SK-N-SH treated with all-trans-retinoic acid at 6 μM for 48 hours (cell line): ENCODE measurements at places on chromosomes 5 and 9.

DNA sequence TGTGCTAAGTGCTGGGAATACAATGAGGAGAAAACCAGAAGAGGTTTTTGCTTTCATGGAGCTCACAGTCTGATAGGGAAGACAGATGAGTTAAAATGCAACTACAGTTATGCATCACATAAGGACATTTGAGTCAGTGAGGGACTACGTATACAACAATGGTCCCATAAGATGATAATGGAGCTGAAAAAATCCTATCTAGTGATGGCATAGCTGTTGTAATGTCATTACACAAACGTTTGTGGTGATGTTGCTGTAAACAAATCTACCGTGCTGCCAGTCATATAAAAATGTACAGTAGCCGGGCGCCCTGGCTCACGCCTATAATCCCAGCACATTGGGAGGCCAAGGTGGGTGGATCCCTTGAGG lies 110.1 kb upstream of the RAD23B start:
- no peak for ATAC-seq

DNA sequence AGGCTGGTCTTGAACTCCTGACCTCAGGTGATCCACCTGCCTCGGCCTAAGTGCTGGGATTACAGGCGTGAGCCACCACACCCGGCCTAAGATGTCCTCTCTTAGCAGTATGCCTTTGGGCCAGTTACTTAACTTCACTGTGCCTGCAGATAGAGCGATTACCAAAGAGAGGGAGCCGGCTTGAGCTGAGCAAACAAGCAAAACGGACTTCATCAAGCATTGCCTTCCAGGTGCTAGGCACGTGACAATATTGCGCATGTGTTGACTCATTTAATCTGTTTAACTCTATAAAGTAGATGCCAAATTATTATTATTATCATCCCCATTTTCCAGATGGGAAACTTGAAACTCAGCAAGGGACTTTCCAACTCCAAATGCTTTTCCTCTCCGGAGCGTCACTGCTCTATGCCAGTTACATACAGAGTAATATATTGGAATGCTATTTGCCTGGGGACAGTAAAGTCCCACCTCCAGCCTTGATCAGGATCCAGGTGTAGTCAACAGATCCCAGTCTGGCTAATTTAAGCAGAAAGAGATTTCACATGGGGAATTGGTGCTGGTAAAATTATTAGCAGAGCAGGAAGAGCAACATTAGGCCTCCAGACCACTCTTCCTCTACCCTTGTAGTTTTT lies 5.6 kb upstream of the C9orf152 start:
- no peak for ATAC-seq

- ATAC-seq = peak; percentile 61
These were observed 41.3 kb downstream of the ZNF366 start for GRCh38 chr5:72465601-72466563.

DNA sequence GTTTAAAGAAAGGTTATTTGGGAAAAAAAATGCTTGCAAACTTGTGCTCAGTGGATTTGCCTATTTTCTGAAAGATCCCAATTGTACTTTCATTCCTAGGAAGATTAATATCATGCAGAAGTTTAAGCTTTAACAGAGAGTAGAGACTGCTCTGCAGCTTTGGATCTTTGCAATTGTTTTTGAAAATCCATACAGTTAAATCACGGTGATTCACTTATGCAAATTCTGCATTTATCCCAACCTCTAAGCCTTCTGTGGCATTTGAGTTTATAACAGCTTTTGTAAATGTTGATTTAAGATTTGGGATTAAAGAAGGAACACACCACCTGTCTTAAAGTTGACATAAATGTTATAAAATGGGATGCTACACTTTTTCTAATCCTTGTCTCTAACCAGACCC lies 134.4 kb downstream of the EBF1 start:
- no peak for ATAC-seq

DNA sequence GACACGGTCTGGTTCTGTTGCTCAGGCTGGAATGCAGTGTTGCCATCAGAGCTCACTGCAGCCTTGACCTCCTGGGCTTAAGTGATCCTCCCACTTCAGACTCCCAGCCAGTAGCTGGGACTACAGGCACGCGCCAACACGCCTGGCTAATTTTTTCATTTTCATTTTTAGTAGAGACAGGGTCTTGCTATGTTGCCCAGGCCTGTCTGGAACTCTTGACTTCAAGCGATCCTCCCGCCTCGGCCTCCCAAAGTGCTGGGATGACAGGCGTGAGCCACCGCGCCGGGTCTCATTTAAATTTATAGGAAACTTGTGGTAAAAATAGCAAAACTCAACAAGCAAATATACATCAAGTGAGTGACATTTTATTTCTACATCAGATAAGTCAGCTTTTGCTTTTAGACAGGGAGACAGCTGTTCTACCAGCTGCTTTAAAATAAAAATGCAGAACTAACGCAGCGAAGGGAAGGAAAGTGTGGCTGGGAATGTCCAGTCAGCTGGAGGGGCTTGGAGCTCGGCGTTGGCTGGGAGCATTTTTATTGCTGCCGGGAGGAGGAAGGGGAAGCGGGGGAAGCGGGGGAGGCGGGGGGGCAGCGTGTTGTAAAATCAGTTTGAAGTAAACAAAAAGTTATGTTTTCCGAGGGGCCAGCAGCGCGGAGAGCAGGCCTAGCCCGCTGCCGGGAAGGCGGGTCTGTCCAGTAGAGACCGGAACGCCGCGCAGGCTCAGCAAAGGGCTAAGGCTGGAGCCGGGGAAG lies 707 bp upstream of the ZFYVE16 start:
- ATAC-seq = peak; percentile 82

DNA sequence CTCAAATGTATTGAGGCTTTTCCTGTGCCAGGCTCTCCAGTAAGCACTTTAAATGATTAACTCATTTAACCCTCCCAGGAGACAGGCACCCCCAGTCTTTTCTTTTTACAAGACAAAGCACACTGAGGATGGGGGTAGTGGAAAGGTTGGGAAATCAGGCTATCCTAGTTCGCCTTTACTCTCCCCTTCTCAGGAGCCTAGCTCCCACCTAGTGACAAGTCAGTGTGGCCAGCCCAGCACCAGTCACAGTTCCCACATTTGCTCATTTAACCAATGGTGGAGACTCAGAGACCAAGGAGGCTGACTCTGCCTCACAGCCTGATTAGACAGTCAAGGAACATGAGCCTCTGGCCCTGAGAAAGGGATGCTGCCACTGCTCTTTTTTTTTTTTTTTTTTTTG lies 3.5 kb downstream of the ALDH7A1 start:
- ATAC-seq = no peak

GRCh38 chr5:137040641-137041340 lies 458.3 kb downstream of the SPOCK1 start:
- no peak for ATAC-seq

DNA sequence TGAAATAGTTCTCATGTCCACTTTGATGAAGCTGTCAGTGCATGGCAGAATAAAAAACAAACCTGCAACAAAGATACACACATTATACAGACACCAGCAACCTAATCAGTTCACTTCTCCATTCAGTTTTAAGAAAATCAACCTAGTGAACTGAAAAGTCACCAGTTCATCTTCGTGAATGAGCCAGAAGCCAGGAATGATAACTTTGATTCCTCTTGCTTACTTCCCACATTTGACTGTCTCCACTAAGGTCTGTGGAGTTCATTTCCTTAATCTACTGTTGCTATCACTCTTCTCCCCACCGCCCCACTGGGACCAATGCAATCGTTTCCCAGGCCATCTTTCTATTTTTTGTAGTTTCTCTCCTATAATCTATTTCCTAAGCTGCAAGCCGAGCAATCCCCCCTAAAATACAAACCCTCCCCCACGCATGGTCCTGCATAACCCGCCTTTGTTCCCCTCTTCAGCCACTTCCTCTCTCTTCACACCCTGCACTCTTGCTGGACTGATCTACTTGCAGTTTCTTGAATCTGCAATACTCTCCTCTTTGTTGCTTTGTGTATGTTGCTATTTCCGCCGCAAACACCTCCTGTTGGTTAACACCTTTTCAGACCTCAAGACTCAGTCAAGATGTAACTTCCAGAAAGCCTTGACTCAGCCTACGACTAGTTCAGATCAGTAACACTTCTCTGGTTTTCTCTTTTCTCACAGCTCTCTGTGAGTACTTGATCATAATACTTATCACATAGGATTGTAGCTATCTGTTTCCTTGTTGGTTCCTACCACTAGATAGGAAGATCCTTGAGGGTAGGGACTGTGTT lies 16.6 kb downstream of the STOM start:
- ATAC-seq = no peak

- peak; percentile 12 for ATAC-seq
These were observed 3.7 kb downstream of the PITX1 start for GRCh38 chr5:135030123-135030955.

DNA sequence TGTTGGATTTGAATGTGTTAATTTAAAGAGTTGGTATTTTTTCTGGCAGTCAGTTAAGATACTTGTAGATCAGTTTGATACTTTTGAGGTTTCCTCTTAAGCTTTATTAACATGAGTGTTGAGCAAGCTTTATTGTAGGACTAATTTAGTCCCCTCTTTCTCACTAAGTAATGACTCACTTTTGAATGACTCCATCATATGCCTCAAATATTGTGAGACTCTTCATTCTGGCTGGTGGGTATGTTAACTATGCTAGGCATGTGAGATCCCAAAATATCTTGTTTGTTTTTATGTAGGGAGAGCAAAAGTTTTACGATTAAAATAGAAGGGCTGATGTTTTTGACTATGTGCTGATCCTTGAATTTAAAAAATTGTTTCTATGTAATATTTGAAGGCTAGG lies 355.7 kb downstream of the IZUMO3 start:
- no peak for ATAC-seq

GRCh38 chr9:115524453-115525059 lies 406.6 kb upstream of the TNC start:
- ATAC-seq = peak; percentile 95

DNA sequence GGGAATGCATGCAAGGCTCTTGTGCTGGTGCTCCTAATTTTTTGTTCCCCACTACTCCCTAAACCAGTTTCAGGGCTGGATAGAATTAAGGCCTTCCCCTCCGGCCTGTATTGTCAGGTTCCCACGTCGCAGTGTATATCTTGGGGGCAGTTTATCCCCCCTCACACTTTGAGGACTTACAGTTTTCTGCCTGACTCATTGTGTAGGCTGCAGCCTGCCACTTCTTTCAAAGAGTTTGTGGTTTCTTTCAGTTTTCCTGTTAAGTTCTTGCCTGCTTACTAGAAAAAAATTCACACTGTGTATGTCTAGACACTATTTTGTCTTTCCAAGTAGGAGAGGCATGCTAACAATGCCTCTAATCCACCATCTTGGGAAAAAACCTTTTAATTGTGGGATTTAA lies 28.4 kb upstream of the BTNL3 start:
- ATAC-seq = no peak

DNA sequence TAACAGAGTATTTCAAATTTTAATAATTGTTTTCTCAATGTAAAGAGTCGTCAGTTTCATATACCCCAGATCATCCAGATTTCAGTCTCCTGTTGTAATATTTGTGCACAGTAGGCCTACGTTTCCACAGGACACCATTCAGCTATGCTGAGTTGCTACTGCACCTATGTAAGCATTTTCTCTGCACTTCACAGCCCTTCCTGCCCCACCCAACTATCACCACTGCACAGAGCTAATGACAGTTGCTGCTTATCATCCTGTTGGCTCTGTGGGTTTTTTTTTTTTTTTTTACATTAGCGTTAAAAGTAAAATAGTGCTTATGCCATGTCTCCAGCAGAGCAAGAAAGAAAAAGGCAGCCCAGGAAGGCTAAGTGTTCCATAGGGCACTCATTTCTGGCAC lies 5.9 kb upstream of the PRKACG start:
- no peak for ATAC-seq

DNA sequence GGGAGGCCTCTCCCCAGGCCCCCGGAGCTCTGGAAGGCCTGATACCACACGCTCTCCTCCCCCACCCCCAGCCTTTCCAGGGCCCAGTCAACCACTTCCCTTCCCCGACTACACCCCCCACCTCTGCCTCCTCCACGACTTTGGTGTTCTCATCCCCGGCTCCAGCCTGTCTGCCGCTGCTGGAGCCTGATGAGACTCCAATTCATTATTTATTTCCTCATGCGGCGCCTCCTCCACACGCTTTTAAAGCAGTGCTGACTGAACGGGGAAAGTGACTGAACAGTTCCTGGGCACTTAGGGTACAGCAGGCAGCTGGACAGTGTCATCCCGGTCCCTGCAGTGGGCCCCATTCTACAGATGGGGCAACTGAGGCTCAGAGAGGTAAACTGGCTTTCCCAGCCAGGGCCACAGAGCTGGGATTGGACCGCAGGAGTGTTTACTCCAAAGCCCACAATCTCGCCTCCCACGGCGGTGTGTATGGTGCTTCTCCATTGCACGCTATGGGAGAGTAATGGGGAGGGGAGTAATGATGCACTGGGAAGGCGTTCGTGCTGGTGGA lies 15.9 kb upstream of the RPL26L1 start:
- ATAC-seq = peak; percentile 89

DNA sequence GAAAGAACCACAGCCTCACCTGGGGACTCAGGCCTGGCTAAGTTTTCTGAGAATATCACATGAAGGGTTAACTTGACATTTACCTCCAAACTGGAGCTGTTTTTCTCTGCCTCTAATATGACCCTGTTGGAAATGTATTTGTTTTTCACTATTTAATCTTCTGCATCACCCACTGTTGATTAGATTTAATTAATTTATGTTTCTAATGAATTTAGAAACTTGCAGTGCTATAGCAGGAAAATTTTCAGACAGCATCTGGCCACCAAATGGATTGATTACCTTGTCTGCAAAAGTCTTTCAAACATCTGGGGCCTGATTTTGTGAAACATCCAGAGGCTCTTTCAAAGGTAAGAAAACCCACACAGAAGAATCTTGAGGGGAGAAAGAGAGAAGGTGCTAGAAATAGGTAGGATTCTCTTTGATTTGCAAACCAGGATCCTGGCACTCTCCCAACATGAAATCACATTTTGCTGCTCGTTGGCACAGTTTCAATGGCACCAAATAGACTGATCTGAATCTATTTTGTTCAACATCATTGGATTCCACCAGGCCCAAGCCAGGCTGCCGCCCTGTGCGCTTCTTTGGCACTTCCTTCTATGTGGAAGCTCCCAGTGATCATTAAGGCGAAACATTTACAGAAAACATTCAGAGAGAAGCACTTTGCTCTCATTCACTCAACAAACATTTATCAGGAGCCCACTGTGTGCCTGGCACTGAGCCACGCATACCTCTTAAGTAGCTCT lies 157.3 kb downstream of the PPP2R2B start:
- no peak for ATAC-seq

- ATAC-seq = peak; percentile 64
These were observed 45.7 kb downstream of the DPYSL3 start for GRCh38 chr5:147464211-147464610.

- ATAC-seq = no peak
These were observed 448.2 kb downstream of the GADD45G start for GRCh38 chr9:90053027-90053426.

GRCh38 chr5:80093796-80094195 lies 58.6 kb downstream of the THBS4 start:
- ATAC-seq = no peak

- no peak for ATAC-seq
These were observed 535.2 kb downstream of the IRX1 start for GRCh38 chr5:4130819-4131218.
